ENCODE measurements at places on chromosomes 16 and 17.

- DNase-seq, result no peak
These were observed 2.7 kb downstream of the GDPD3 start for GRCh38 chr16:30110661-30111060.

GRCh38 chr16:72620348-72620747 lies 427.6 kb downstream of the ZFHX3 start:
- no peak for DNase-seq

- no peak for DNase-seq
These were observed 844 bp downstream of the TAOK2 start for GRCh38 chr16:29974291-29975133.

DNA sequence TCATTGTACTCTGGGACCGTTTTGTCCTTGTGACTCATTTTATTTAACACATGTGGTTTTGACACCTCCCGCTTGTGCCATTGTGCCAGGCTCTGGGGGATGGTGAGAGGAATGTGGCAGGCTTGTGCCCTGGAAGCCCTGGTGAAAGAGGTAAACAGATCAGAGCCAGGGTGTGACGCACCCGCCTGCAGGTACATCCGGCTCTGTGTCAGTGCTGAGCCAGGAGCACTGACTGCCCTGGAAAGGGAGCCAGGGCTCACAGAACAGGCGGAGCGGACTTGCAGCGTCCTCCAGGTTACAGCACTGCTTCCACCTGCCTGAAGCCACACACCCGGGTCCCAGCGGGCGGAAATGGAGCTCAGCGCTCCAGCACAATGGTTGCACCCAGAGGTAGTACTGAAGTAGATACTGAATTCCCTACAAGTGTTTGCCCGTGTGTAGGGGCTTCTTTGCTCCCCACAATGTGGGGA lies 30.6 kb downstream of the CDRT15 start:
- no peak for DNase-seq

DNA sequence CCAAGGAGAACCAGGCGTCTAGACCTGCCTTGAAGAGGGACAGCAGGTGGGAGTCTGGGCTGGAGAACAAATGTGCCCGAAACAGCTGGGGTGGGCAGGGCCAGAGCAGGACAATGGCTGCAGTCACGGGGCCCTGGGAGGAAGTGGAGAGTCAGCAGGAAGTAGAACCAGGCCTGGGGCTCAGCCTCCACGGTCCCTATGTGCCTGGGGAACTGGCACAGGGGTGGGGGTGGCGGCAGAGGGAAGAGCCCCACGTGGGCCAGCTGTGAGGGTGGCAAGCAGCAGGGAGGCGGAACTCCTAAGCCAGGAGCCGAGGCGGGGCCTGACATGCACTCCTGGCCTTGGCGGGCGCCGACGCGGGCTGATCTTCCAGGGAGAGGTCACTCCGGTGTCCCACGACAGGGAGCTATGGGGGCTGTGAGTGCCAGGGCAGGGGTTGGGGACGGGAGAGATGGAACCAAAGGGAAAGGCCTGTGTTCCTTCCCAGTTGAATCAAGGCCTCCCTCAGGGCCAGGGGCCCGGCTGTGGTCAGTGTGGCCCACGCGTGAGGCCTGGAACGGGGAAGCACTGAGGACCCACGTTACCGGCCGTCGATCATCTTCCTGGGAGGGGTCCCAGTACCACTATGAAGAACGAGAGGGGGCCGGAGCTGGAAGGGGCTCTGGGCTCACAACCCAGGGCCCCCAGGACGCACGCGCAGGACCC lies 42.7 kb downstream of the TIMM22 start:
- DNase-seq, result no peak

GRCh38 chr16:30490210-30490609 lies 17.7 kb downstream of the ITGAL start:
- DNase-seq, result no peak

DNA sequence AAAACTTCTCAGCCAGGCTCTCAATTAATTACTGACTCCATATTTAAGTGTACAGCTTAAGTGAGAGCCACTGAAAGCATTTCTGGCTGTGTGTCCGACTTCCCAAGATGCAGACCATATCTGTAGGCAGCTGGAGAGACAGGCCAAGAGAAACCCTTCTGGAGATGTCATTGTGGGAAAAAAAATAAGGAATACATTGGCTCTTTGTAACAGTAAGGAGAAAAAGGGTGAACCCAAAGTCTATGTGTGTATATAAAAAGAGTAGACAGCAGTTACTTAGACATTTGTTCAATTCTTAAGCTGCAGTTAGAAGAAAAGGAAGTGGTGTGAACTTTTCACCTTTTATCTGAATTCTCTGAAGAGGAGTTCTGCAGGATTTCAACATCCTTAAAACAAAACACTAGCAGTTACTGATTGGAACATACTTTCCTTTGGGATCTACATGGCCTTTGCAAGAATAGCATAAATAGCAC lies 21.7 kb downstream of the FAM117A start:
- DNase-seq, result no peak

GRCh38 chr16:62870554-62870953 lies 834.3 kb upstream of the CDH8 start:
- peak; percentile 2 for DNase-seq

DNA sequence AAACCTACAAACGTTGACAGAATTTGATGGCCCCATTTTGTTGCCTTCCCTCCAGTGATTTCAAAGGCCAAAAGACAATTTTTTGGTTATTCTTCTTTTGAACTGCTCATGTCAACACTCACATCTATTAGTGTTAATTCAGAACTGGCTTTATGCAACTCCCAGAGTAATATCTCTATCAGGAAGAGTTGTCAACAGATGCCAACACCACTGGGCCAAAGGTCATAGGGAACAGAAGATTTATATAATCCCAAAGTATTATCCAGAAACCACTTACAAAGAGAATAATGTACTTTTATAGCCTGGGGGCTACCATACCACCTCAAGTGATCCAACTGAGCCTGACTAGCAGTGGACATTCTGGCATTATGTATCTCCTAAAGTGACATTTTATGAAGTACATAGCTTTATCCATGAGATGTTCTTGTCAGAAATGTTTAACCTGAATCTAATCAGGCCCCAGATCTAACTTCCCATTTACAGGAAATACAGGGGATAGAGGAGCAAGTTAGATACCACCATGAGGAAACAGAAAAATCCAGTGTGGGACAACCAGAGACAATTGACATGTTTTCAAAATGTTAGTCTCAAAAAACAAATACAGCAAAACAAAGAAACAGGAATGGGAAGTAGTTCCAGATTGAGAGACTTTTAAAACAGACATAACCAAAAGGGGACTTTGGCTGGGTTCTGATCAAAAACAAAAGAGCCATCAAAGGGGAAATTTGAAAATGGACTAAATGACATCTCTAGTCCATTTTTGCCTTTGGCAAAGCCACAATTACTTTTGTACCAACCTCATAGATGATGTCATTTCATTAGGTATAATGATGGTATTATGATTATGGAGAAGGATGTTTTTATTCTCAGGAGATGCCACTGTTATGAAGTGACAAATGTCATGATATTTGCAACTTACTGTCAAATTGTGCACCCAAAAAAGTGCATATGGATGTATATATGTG lies 18.5 kb downstream of the FAM117A start:
- no peak for DNase-seq

- no peak for DNase-seq
These were observed 8.3 kb downstream of the CUEDC1 start for GRCh38 chr17:57946798-57947358.

- no peak for DNase-seq
These were observed 7.7 kb downstream of the IGSF6 start for GRCh38 chr16:21644674-21645073.

DNA sequence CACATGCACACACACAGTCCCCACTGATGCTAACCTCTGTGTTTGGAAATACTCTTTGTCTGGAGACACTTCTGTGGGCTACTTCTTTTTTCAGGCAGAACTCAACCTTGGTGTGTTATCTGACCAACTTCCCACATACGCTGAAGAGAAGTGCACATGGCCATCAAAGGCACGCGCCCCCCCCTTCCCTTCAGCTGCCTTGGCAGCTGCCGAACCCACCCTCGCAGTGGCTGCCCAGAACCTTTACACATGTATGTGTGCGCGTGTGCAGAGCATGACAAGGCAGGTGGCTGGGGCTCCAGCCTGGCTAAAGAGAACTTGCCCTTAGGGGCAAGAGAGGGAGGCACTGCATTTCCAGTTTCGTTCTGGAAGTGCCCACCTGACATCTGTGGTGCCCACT lies 3.9 kb downstream of the RAPGEFL1 start:
- DNase-seq, result no peak

- no peak for DNase-seq
These were observed 30.9 kb downstream of the IL4R start for GRCh38 chr16:27344721-27345120.

DNA sequence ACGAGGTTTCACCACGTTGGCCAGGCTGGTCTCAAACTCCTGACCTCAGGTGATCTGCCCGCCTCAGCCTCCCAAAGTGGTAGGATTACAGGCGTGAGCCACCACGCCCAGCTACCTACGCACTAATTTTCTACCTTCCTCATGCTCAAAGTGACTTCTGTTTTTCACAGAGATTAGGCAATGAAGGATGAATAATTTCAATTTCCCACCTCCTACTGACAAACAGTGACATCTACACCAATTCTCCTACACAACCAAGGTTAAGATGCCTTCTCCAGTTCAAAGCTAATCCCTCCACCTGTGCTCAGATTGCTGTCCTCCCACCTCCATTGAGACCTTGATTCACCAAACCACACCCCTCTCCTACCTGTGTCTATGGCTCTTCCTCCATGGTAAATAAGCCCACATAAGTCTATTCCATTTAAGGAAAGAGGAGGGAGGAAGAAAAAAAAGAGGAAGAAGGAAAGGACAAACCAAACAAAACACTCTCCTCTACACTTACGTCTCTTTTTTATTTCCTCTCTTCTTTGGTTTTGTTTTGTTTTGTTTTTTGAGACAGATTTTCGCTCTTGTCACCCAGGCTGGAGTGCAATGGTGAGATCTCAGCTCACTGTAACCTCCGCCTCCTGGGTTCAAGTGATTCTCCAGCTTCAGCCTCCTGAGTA lies 5.5 kb upstream of the MED11 start:
- DNase-seq, result no peak

- no peak for DNase-seq
These were observed 4.9 kb downstream of the PRCD start for GRCh38 chr17:76544546-76545365.

DNA sequence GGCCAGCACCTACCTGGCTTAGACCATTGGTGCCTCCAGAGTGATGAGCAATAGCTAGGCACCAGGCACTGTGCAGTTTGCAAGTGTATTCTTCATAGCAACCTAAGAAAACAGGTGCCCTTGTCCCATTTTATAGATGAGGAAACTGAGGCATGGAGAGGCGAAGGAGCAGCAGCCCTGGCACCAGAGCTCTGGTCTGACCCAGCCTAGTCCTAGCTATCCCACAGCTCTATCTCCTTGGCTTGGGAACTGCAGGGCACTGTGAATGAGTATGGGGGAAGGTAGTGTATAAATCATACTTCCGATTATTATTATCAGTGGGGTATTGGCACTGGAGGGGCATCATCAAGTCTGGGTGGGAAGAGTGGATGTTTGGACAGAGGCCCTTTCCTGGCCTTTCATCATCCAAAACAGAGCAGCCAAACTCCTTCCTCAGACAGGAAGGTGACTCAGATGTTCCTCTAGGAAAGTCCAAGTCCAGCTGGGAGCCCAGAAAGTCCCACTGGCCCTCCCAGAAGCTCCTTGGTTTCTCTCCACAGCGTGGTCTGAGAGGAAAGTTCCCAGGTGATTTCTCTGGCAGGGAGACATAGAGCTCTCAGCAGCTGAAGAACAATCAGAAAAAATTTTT lies 32.0 kb upstream of the PLLP start:
- no peak for DNase-seq

- DNase-seq, result no peak
These were observed 19.5 kb downstream of the TRAF4 start for GRCh38 chr17:28763137-28763799.

DNA sequence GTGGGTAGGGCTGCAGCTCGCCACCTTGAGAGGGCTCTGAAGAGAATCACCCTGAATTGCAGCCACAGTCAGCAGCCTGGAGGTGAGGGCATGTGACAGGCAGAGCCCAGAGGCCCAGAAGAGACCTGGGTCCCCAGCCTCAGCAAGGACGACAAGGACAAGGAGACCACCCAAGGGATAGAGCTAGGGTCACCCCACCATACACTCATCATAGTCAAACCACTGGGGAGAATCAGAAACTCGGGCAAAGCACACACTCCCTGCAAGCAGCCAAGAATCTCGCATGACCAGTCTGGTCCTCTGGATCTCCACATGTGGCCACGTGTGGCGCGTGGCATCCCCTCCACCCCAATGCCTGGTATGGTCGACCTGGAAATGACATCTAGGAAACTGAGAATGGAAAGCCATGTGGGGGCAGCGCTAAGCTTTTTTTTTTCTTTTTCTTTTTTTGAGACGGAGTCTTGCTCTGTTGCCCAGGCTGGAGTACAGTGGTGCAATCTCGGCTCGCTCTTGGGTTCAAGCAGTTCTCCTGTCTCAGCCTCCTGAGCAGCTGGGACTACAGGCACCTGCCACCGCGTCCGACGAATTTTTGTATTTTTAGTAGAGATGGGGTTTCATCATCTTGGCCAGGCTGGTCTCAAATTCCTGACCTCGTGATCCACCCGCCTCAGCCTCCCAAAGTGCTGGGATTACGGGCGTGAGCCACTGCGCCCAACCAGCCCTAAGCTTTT lies 4.6 kb upstream of the SPHK1 start:
- DNase-seq, result no peak

DNA sequence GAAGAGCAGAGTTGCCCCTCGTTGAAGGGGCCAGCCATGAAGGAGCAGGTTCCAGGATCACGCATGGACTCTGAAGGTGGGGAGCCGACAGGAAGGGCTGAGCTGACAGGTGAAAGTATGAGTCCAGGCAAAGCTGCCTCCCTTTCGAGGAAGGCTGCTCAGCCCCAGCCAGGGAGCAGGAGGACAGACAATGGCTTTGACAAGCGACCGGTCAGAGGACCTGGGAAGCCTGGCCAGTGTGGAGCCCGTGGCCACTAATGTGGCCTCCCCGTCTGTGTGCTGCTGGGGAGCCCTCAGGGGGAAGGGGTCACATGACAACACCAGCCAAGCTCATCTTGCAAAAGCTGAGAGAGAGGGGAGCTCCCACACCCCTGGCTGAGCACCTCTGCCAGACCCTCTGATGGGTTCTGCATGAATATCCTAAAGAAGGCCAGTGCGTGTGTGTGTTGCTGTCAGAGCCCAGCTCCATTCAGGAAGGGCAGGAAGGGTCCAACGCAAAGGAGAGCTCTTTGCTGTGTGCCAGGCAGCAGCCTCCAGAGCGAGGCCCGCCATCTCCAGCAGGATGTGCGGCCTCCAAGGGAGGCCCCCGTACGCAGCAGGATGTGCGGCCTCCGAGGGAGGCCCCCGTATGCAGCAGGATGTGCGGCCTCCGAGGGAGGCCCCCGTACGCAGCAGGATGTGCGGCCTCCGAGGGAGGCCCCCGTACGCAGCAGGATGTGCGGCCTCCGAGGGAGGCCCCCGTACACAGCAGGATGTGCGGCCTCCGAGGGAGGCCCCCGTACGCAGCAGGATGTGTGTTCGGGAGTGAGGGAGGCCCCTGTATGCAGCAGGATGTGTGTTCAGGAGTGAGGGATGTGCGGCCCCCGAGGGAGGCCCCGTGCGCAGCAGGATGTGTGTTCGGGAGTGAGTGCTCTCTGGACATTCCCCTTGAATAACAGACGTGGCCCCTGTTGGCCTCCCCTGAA lies 102.1 kb upstream of the CHMP6 start:
- no peak for DNase-seq
